ENCODE measurements at places on chromosomes 1 and 21. TPM values are rescaled to one million over a fixed set of nuclear protein-coding genes. Genes with fewer than 3 reads are reported as not detected.
A peak's percentile ranks its signal among the peaks of the same experiment; 100 is the strongest.

PLEKHA6 gene
- 3.1 TPM for polyA plus RNA-seq

- H3K27me3 ChIP-seq = no peaks in the 10 kb centered on the region
- H3K4me1 ChIP-seq = peaks cover 4% of the 10 kb centered on the region
Observed at GRCh38 chr1:109091078-109091838, 694 bp downstream of the TMEM167B start.

- H3K27ac ChIP-seq = no peak overlapping the region
- DNase-seq = no peak
- no peaks in the 10 kb centered on the region for H3K4me1 ChIP-seq
Observed at GRCh38 chr1:243332440-243332839, 76.6 kb downstream of the SDCCAG8 start.

CLCA4 gene
- polyA plus RNA-seq = not detected

- no peaks in the 10 kb centered on the region for H3K36me3 ChIP-seq
- no peak for DNase-seq
- no peak overlapping the region for H3K4me3 ChIP-seq
- no peaks in the 10 kb centered on the region for H3K4me1 ChIP-seq
- H3K27me3 ChIP-seq = no peaks in the 10 kb centered on the region
- H3K27ac ChIP-seq = no peak overlapping the region
Observed at GRCh38 chr1:88433556-88433955, 250.5 kb upstream of the PKN2 start.

GPR37L1 gene
- polyA plus RNA-seq = not detected

TMEM54 gene
- polyA plus RNA-seq = 54.5 TPM

DNA sequence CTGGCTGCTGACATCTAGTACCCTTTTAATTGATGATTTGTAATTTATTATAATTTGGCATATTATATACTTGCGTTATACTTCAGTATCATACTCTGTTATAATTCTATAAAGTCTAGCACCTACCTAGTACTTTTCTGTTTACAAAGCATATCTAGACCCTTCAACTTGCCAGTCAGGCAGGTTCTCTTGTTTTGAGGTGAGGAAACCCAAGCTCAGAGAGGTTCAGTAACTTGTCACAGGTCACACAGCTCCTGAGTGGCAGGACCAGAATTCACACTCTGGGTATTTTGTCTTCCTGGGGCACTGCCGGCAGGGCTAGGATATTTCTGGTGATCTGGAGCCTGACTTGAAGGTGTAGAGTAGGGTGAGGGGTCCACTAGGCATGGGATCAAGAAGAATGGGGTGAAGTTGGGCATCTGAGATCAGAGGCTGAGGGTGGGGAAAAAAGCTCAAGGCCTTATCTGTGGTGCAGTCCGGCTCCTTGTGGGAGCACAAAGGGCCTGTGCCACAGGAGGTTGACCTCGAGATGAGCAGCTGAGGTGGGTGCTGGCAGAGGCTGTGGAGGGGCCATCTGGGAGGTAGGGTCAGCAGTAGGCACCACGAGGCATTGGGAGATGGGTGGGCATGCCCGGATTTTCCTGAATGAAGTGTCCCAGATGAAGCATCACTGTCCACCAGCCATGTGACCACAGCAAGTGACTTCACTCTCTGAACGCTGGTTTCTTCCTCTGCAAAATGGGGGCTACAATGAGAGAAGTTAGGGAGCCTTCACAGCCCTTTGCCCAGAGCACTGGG, 102.6 kb downstream of the EPHB2 start:
- H3K4me3 ChIP-seq = no peak overlapping the region
- no peak overlapping the region for H3K27ac ChIP-seq
- H3K27me3 ChIP-seq = no peaks in the 10 kb centered on the region
- no peaks in the 10 kb centered on the region for H3K36me3 ChIP-seq
- no peak for DNase-seq

DNA sequence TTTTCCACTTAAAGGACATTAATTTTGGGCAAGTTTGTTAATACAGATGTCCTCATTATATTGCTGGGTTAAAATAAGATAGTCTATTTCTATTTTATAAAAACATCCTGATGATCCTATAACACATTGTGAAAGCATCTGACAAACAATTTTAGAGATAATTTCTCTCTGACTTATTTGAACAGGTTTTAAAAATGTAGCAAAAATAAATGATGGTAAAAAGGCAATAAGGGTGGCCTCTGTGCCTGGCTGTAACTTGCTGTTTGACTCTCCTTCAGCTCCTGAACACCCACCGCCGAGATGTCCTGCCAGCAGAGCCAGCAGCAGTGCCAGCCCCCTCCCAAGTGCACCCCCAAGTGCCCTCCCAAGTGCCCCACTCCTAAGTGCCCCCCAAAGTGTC, at the start of gene LCE1A:
Gene LCE1A (plus strand): TSS at position 301 of the 400 bp plus-strand sequence. CDS start 0 bp downstream, at position 301.
- no peaks in the 10 kb centered on the region for H3K4me1 ChIP-seq
- H3K27ac ChIP-seq = no peak within 1 kb of the TSS
- no peaks in the 10 kb centered on the region for H3K36me3 ChIP-seq
- DNase-seq = no peak
- H3K27me3 ChIP-seq = peaks cover 7% of the 10 kb centered on the region

DNA sequence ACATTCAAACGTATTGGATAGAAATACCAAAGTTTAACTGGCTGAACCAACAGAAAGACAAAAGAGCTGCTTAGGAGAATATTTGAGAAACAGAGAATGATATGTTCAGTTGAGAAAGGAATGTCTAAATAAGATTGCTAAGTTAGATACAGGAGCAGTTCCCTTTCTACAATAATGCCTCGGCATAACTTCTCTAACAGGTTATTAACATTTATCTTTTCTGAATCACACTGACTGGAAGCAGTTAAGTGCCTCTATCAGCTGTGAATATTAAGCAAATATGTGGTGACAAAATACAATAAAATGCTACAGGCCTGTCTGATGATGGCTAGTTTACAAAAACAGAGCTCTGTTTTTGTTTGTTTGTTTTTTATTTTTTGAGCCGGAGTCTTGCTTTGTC, 121.9 kb downstream of the KCNK1 start:
- peaks cover 3% of the 10 kb centered on the region for H3K4me1 ChIP-seq
- H3K4me3 ChIP-seq = no peak overlapping the region
- no peak for DNase-seq
- no peaks in the 10 kb centered on the region for H3K27me3 ChIP-seq
- no peaks in the 10 kb centered on the region for H3K36me3 ChIP-seq

- H3K27me3 ChIP-seq = peaks cover 56% of the 10 kb centered on the region
- no peaks in the 10 kb centered on the region for H3K36me3 ChIP-seq
- no peak overlapping the region for H3K4me3 ChIP-seq
- peak; percentile 39 for DNase-seq
Observed at GRCh38 chr1:154747380-154747739, 122.7 kb downstream of the KCNN3 start.

PAPPA2 gene
- polyA plus RNA-seq = 0.02 TPM

DNA sequence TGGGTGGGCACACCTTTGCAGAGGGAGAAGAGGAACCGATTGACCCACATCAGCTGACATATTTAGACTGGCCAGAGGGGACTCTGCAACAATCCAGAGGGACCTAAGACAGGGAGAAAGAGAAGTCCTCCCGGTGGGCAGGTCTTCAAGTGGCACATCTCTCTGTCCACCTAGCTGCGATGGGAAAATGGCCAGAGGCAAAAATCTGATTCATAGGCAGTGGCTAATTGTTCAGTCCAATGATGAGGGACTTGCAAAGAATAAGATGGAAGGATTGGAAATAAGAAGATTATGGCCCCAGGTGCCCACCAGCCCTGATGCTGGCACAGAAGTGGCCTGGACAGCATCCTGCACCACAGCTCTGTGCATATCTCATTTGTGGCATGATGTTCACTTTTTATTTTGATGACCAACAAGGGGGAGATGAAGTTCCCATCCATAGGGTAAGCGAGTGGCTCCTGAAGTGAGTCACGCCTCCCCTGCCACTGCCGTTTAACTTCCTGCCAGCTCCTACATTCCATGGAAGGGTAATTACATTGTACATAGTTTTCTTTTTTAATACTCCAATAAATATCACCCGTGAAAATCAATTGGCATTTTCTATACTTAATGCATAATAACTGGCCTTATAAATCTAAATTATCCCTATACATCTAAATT, 659.6 kb downstream of the MATN1 start:
- peaks cover 2% of the 10 kb centered on the region for H3K4me1 ChIP-seq
- no peak for DNase-seq
- no peaks in the 10 kb centered on the region for H3K27me3 ChIP-seq
- H3K27ac ChIP-seq = no peak overlapping the region
- no peaks in the 10 kb centered on the region for H3K36me3 ChIP-seq
- no peak overlapping the region for H3K4me3 ChIP-seq

DNA sequence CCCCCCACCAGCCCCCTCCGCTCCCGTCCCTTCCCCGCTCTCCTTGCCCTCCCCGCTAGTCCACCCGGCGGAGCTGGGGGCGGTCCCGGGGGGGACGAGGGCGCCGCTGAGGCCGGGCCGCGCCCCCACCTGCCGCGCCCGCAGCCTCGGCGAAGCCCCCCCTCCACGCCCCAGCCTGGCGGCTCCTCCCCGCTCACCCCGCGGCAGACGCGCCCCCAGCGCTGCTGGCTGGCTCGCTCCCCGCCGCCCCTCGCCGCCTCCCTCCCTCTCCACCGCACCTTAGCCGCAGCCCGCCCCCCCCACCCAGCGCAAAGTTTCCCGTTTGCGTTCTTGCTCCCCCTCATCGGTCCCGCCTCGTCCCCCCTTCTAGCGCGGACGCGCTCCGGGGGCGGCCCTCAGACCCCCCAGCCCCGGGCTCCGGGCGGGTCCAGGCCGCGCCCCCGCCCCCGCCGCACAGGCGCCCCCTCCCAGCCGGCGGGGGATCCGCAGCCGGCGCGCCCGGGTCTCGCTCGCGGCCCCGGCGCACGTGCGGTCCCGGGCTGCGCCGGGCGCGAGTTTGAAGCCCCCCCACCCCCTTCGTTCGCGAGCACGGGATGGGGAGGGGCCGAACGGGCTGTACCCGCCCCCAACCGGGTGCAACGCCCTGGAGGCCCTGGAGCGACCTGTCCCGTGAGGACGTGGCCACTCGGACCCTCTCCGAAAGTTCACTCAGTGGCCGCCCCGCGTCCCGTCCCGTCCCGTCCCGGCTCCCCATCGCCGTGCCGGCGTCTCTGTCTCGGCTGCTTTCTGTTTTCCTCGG, 623 bp downstream of the PTPRF start:
- peak overlapping the region; percentile 61 for H3K4me3 ChIP-seq
- H3K27me3 ChIP-seq = no peaks in the 10 kb centered on the region
- H3K4me1 ChIP-seq = peaks cover 4% of the 10 kb centered on the region
- H3K36me3 ChIP-seq = no peaks in the 10 kb centered on the region
- peak overlapping the region; percentile 45 for H3K27ac ChIP-seq

- no peak overlapping the region for H3K4me3 ChIP-seq
- no peak for DNase-seq
- H3K27me3 ChIP-seq = no peaks in the 10 kb centered on the region
- no peaks in the 10 kb centered on the region for H3K4me1 ChIP-seq
Observed at GRCh38 chr1:211833174-211833820, 2.7 kb upstream of the LPGAT1 start.

DNA sequence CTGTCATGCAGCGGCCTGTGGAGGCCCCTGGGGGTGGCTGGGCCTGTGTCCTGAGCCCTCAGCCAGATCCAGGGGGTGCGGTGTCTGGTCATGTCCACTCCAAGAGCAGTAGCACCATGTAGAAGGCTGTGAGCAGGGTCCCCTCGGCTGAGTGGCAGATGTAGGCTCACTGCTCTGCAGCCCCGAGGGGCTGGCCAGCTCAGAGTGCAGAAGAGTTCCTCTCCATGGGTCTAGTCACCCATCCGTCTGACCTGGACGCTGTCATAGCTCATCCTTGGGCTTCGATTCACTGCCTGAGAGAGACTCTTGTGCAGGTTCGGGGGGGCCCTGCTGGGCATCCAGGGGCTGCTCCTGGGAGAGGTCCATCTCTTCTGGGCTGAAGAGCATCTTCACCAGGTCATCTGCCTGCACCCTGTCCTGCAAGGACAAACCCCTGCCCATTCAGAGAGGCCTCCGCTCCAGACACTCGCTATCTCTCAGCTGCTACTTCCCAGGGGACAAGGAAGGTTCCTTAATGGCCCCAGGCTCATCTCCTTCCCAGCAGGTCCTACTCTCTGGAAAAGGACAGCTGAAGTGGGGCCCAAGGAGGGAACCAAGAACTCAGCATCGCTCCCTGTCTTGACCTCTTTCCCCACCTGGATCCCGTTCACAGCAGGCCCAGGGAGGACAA, 6.5 kb upstream of the CLDN19 start:
- H3K4me3 ChIP-seq = no peak overlapping the region
- no peaks in the 10 kb centered on the region for H3K27me3 ChIP-seq
- no peak overlapping the region for H3K27ac ChIP-seq
- H3K36me3 ChIP-seq = peaks cover 34% of the 10 kb centered on the region
- H3K4me1 ChIP-seq = peaks cover 20% of the 10 kb centered on the region
- DNase-seq = no peak

- no peak overlapping the region for H3K27ac ChIP-seq
- no peaks in the 10 kb centered on the region for H3K4me1 ChIP-seq
Observed at GRCh38 chr1:69613414-69613813, 45.7 kb downstream of the LRRC7 start.

Data from SK-N-SH (cell line).